NCI-H774 (cell line): ENCODE measurements at places on chromosomes 11 and 22.
A peak's percentile ranks its signal among the peaks of the same experiment; 100 is the strongest.

- peak; percentile 7 for DNase-seq
Observed at GRCh38 chr11:97140885-97141494, 751.2 kb downstream of the JRKL start.

DNA sequence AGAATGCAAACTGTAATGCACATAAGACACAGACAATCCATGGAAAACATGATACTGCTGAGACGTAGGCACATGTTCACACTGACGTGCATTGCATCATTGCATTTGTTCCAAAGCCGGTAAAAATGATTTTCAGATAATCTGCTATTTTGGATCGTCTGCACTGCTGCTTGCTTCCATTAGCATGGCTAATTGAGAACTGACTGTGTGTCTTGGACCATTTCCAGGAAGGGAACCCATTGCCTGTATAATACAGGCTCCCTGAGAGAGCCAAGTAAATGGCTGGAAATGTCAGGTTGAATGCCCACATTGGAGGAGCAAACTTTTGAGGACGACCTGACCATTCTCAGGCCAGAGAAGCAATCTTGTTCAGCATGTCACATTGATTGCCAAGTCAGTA is 304.8 kb downstream of the ST3GAL4 start:
- DNase-seq, result peak; percentile 16

GRCh38 chr11:44190883-44191230 is 95.4 kb downstream of the EXT2 start:
- no peak for DNase-seq

GRCh38 chr11:117179048-117179999 is 781 bp downstream of the SIDT2 start:
- no peak for DNase-seq

- peak; percentile 7 for DNase-seq
Observed at GRCh38 chr22:33923660-33924246, 3.5 kb upstream of the LARGE1 start.

- no peak for DNase-seq
Observed at GRCh38 chr11:97336064-97336463, 946.3 kb downstream of the JRKL start.

- no peak for DNase-seq
Observed at GRCh38 chr11:59872076-59872475, 5.8 kb upstream of the TCN1 start.

GRCh38 chr11:117495357-117495756 is 167.7 kb downstream of the CEP164 start:
- DNase-seq, result no peak

DNA sequence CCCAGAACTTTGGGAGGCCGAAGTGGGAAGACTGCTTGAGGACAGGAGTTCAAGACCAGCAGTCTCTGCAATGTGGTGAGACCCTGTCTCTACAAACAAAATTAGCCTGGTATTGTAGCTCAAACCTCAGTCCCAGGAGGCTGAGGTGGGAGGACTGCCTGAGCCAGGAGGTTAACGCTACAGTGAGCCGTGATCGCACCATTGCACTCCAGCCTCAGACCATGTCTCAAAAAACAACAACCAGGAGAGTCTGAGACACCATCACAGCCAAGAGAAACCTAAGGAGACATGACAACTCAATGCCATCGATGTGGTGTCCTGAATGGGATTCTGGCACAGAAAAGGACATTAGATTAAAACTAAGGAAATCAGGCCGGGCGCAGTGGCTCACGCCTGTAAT is 28.3 kb upstream of the KDM2A start:
- no peak for DNase-seq

- no peak for DNase-seq
Observed at GRCh38 chr11:31173926-31174680, 195.4 kb downstream of the DCDC1 start.

- DNase-seq, result no peak
Observed at GRCh38 chr11:118238929-118239328, 13.2 kb downstream of the MPZL3 start.

DNA sequence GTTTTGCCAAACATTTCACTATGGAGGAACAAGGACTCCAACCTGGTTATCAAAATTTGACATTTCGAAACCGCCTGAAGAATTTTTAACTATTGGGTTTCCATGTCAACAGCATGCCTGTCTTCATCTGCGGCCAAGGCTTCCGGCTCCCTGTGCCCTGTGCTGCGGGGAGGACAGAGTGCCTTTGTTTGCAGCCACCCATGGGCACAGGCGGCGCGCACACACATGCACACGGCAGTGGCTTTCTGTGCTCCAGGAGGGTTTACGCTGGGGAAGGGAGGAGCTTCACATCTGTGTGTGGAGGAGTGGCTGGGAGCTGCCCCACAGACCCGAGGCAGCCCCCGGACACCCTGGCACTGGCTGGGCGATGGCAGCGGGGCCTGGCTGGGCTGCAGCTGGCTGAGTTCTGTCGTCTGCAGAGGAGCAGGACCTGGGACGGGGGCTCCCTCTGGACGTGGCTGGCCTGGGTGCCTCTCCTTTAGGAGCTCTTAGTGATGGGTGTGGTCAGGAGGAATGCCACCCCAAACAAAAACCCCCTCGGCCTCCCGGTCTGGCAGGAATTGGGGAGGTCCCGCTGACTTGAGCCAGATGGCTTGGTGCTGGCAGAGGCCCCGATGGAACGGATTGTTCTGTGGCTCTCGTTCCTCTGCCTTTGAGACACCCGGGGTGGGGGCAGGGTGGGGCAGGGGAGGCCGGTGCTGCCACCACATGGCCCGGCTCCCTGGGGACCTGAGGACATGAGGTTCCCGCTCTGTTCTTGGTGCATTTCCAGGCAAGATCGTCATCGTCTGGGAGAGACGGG is 1290.9 kb downstream of the BRD1 start:
- DNase-seq, result no peak

GRCh38 chr11:88181776-88182175 is 6.5 kb upstream of the RAB38 start:
- DNase-seq, result no peak

- no peak for DNase-seq
Observed at GRCh38 chr11:69274531-69275016, 19.4 kb upstream of the MYEOV start.

- no peak for DNase-seq
Observed at GRCh38 chr11:62427630-62428233, 8.9 kb downstream of the SCGB1A1 start.

- no peak for DNase-seq
Observed at GRCh38 chr11:131465746-131466145, 95.3 kb downstream of the NTM start.

- no peak for DNase-seq
Observed at GRCh38 chr11:82494988-82495432, 238.7 kb downstream of the FAM181B start.

DNA sequence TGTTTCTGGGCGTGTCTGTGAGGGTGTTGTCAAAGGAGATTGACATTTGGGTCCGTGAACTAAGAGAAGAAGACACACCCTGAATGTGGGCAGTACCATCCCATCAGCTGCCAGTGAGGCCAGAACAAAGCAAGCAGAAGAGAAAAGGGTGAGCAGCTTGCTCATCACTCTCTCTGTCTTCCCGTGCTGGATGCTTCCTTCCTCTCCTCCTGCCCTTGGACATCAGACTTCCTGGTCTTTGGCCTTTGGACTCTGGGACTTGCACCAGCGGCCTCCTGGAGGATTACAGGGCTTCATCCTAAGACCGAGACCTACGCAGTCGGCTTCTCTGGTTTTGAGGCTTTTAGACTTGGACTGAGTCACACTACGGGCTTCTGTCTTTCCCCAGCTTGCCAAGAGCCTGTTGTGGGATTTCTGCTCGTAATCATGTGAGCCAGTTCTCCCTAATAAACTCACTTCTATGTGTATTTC is 18.8 kb downstream of the APOL2 start:
- no peak for DNase-seq

- peak; percentile 55 for DNase-seq
Observed at GRCh38 chr11:3642071-3642951, 519 bp upstream of the ART5 start.

DNA sequence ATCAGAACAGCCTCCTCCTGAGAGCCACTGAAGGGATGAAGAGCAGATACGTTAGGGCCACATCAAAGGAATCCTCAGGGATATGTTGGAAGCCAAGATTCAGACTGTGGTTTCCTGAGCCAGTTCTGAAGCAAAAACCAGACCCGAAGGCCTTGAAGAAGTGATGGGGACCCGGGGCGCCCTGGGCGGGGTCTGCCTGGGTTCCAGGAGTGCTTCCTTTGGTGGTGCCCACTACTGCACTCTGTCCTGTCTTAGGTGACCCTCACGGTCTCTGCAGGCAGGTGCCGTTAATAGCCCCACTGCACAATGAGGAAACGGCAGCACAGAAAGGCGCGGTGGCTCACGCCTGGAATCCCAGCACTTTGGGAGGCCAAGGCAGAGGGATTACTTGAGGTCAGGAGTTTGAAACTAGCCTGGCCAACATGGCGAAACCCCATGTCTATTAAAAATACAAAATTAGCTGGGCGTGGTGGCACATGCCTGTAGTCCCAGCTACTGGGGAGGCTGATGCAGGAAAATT is 12.9 kb upstream of the SH3BP1 start:
- DNase-seq, result no peak

GRCh38 chr11:64713016-64713707 is 9.8 kb downstream of the NRXN2 start:
- DNase-seq, result peak; percentile 48

GRCh38 chr11:100296051-100296679 is 390.9 kb upstream of the ARHGAP42 start:
- DNase-seq, result no peak

DNA sequence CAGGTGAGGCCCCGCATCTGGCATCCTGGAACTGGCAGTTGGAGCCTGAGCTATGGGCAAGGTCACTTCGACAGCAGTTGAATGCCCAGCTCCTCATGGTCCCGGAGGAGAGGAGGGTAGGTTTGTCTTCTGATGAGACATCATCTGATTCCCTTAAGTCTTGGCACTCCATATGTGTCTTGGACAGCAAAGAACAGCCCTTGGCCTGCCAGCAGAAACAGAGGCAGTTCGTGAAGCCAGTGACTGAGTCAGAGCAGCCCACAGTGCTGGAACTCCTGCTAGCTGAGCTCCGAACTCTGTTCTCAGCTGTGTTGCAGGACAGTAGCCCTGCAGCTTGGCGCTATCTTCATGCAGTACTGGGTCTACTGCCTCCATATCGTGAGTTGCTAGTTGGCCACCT is 1.0 kb downstream of the DNHD1 start:
- no peak for DNase-seq

- no peak for DNase-seq
Observed at GRCh38 chr11:116263770-116264169, 509.0 kb downstream of the BUD13 start.

- no peak for DNase-seq
Observed at GRCh38 chr11:61855939-61856680, 28.0 kb downstream of the FADS2 start.

DNA sequence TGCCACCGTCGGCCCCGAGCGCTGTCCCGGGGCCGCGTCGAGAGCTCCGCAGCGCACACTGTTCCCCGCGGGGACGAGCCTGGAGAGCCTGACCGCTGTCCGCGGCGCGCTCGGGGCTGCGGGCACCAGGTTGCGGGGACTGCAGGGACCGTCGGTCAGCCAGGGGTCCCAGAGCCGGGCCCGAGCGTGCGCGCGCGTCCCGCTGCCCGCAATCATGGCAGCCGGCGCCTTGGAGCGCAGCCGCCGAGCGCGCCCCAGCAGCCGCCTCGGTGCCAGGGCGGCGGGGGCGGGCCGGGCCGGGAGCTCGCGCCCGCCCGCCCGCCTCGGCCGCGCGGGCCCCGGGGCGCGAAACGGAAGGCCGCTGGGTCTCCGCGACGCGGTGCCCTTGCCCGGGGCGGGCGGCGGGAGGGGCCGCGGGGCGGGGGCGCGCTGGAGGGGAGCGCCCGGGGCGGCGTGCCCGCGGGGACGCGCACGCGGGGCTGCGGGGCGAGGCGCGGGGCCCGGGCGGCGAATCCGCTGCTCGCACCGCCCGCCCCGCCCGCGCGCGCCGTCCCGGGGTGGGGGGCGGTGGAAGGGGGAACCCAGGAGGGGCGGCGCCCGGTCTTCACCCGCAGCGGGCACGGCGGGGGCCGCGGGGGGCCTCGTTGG is 79.4 kb upstream of the PPARA start:
- peak; percentile 74 for DNase-seq

DNA sequence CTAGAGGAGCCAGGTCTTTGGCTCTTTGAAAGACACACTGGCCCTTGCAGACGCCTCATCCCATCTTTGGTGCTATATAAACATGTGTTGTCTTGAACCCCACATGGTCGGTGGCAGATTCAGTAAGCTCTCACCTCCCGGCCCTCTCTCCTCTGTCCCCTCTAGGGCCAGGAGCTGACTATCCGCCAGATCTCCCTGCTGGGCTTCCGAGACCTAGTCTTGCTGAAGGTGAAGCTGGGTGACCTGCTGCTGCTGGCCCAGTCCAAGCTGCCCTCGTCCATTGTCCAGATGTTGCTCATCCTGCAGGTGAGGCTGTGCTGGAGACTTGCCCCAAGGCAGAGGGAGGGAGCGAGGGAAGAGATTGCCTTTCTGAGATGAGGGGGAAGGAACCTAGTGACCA is 63.9 kb downstream of the TRAF6 start:
- no peak for DNase-seq

GRCh38 chr11:69859275-69859934 is 40.2 kb upstream of the FGF3 start:
- DNase-seq, result no peak

DNA sequence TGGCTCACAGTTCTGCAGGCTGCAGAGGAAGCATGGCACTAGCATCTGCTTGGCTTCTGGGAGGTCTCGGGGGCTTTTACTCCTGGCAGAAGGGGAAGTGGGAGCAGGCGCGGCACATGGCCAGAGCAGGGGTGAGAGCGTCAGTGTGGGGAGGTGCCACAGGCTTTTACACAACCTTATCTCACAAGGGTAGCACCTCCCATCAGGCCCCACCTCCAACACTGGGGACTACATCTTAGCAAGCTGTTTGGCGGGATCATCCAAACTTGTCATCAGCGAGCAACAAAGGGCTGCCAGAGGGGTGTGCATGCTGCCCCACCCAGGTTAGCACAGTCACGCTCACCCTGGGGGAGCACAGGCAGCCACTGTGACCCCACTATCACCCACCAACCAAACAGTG is 18.9 kb upstream of the YPEL1 start:
- no peak for DNase-seq

- no peak for DNase-seq
Observed at GRCh38 chr11:12258451-12258850, 118.9 kb upstream of the PARVA start.

DNA sequence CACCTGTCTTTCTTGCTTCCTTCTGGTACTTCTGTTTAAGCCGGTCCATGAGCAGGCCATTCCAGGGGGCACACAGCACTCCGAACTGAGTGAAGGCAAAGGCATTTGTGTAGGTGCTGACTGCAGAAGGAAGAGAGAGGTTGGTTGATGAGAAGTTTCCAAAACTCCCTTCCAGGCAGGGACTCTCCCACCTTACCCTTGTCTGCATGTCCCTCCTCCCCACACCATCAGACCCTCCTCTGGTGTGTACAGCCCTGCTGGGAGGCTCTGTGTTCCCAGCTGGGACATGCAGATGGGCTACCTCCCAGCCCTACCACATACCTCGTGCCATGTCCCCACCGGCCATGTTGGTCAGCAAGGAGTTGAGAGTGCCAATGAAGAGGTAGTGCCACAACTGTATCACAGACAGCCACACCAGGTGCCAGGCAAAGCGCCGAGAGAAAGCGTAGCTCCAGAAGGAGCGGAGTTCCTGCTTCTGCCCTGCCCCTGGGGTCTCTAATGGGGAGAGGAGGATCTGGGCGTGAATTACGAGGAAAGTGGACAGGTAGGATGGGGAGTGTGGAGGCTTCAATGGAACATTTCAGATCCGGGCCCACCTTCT is 12.2 kb downstream of the SLC43A3 start:
- DNase-seq, result no peak

GRCh38 chr11:5232176-5232575 is 2.1 kb downstream of the HBD start:
- DNase-seq, result no peak

GRCh38 chr11:124788521-124788920 is 11.7 kb downstream of the MSANTD2 start:
- DNase-seq, result no peak

- DNase-seq, result no peak
Observed at GRCh38 chr11:494761-495536, 12.1 kb downstream of the RNH1 start.
